ENCODE measurements at places on chromosomes 12 and 14.

DNA sequence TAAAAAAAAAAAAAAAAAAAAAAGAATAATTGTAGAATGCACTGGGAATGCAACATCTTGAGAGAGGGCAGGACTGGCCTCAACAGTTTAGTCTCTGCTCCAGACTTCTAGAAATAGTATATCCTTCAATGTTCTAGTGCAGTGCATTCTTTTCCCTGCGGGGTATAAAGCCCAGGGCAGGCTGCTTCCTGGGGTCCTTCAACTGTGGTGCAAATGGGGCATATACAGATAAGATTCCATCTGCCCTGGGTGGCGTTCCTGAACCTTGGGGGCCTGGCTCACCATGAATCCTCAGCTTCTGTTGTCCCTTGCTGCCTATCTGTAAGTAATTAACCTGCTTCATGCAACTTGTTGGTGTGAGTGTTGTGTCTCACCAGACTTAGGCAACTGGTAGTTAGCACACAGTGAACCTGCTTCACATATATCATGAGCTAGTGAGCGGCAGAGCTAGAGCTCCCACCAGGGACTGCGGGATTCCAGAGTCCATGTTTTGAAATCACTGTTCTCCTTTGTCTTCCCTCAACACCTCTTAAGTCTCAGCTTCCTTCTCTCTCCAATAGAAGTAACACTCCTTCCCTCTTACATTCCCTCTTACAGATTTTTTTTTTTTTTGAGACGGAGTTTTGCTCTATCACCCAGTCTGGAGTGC lies 177.6 kb downstream of the SUDS3 start:
- no peak for DNase-seq

DNA sequence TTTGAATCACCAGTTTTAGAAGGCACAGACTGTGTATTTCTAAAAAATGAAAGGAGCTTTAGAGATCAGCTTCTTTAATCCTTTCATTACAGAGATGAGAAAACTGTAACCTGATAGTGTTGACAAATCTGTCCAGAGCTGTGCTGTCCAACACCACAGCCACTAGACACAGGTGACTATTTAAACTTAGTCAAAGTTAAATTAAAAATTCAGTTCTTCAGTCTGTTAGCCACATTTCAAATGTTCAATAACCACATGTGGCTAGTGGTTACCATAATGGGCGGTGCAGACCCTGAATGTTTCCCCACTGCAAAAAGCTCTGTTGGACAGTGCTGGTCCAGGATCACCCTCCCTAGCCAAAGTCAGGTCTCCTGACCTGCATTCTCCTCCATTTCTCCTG lies 21.6 kb downstream of the DAD1 start:
- DNase-seq: no peak

- no peak for DNase-seq
Observed at GRCh38 chr12:91381309-91381804, 198.7 kb upstream of the DCN start.

DNA sequence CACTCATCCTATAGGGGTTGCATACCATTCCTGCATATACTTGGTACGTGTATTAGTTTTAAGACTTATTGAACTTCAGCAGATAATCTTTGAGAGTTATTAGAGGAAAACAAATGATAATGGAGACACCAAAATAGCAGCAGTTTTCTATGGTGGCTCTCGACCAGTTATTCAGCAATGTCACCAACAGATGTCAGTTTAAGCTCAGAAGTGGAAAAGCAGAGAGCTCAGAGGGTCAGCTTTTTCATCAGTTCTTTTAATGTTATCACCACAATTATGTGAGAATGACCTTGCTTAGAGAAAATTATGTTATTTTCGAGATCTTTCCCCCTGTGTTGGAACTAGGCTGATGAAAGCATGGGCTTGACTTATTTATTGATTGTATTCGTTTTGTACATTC lies 32.0 kb downstream of the PTPN11 start:
- no peak for DNase-seq

DNA sequence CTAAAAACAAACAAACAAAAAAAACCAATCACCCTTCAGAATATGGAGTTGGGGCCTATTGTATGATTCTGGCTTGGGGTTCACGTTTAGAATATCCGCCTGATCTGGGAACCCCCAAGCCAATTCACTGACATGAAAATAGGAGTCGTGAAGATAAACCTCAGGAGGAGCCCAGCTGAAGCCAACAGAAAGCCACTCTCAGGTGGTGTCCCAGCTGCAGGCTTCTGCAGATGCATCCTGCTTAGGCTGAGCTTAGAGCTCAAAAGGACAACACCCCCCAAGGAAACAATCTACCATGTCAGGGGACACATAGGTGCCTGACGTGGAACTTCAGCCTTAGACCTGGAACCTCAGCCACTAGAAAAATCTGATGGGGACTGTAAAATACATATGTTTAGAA lies 51.9 kb downstream of the SYNE3 start:
- DNase-seq: no peak

GRCh38 chr14:70809225-70810219 lies at the start of gene MAP3K9:
TSS of gene MAP3K9 (minus strand) at chr14:70809513. CDS start at chr14:70809171, 342 bp downstream.
- DNase-seq: peak; percentile 89

GRCh38 chr12:111285200-111285599 lies 83.7 kb downstream of the PHETA1 start:
- DNase-seq: no peak

- DNase-seq: no peak
Observed at GRCh38 chr12:34395056-34396005, 373.0 kb downstream of the ALG10 start.

DNA sequence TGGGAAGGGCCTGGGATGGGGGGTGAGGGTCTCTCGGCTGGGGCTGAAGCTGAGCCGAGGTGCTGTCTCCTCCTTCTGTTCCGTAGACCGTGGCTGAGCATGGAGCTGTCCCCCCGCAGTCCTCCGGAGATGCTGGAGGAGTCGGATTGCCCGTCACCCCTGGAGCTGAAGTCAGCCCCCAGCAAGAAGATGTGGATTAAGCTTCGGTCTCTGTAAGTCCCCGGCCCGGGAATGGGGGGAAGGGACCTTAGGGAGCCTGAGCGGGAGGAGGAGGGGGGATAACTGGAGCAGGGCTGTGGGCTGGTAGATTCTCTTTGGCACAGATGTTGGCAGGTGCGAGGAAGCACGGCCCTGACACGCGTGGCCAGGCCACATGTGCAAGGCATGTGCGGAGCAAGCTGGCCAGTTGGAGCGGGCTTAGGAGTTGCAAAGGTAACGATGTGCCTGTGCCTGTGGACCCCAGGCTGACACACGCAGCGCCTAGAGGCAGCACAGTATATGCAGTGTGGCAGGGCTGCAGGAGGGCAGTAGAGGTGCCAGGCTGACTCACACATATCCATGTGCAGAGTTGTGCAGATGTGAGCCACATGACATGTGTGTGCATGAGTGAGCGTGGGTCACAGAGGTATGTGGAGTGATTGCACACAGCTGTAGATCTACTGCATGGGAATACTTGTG lies 512 bp downstream of the PDE1B start:
- peak; percentile 35 for DNase-seq

- no peak for DNase-seq
Observed at GRCh38 chr12:43291516-43291915, 260.5 kb downstream of the ADAMTS20 start.

- no peak for DNase-seq
Observed at GRCh38 chr12:131385313-131386166, 325.4 kb upstream of the SFSWAP start.

- DNase-seq: no peak
Observed at GRCh38 chr12:22377731-22378496, 43.4 kb upstream of the ST8SIA1 start.

- no peak for DNase-seq
Observed at GRCh38 chr12:78746001-78746400, 118.6 kb upstream of the SYT1 start.

DNA sequence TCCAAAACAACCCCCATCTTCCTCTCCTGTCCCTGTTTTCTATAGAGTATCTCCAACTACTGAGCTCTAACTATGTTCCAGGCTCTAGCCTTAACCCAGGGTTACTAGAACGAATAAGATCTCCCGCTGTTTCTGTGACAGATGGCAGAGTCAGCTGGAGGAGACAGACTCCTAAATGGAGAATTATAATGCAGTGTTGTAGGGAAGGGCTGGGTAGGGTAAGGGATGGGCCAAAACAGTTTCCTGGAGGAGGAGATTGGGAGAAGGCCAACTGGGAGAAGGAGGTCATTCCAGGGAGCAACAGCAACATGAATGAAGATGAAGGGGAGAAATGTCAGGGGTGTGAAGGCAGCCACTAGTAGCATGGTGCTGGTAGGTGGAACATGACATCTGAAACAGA lies 73.4 kb upstream of the ANO4 start:
- DNase-seq: no peak

DNA sequence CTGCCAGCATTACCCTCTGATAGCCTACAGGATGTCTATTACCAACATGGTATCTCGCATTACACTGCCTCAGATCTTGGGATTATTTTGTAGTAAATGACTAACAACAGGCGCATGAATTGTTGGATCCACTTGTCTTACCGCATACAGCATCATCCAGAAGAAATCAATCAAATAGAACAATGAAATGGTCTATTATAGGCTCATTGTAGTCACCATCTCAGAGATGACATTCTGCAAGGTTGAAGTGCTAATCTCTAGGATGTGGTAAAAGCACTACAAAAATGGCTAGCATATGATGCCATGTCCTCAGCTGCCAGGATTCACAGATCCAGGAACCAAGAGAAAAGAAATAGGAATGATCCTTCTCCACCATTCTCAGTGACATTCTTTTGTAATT lies 52.0 kb downstream of the WASHC3 start:
- no peak for DNase-seq

DNA sequence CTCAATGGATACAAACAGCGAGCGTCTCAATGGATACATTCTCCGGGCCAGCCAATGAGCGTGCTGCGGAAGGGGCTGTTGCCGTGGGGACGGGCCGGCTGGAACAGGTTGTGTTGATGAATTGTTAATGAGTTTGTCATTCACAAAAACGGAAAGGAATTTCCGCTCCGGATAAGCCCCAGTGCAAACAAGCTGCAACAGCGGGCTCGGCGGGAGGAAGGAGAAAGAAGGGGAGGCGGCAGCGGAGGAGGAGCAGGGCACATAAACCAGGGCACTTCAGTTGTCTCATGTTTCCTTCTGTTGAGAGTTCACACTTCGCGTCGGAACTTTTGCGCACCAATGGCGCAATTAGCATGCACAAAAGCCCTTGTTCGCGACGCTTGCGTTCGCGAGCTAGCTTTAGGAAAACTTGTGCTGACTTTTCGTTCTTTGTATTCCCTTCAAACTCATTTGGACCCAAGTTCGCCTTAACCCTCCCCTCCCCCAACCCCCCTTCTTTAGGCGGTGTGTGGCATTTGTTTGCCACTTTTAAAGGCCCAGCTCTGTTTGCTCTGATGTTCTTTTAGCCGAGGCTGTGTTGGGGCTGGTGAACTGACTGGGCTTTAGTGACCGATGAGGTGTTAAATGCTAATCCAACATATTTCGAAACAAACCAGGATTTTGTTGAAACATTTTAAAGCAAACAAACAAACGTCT lies at the start of gene DUSP6:
TSS of gene DUSP6 (minus strand) at position 10 of the 696 bp plus-strand sequence. CDS start 462 bp downstream, outside the sequence.
- peak; percentile 92 for DNase-seq

- no peak for DNase-seq
Observed at GRCh38 chr14:30330445-30330844, 228.5 kb upstream of the G2E3 start.

GRCh38 chr12:104746467-104747088 lies 211.5 kb downstream of the SLC41A2 start:
- no peak for DNase-seq

DNA sequence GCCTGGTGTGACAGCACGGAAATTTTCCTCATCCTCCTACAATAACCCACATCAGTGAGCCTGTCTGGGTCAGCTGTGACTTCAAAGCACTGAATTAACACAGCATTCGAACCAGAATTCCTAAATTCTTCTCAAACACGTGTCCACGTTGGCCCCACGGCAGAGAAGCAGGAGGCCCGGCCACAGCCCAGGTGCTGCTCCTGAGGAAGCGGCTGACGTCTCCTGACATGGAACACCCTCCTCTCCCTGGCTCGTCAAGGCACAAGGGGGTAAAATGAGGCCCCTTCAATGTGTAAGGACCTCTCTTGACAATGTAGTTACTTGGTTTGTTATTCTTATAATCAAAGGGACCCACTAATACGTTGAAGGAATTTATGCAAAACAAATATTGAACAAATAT lies 156.3 kb upstream of the GSC start:
- DNase-seq: no peak

DNA sequence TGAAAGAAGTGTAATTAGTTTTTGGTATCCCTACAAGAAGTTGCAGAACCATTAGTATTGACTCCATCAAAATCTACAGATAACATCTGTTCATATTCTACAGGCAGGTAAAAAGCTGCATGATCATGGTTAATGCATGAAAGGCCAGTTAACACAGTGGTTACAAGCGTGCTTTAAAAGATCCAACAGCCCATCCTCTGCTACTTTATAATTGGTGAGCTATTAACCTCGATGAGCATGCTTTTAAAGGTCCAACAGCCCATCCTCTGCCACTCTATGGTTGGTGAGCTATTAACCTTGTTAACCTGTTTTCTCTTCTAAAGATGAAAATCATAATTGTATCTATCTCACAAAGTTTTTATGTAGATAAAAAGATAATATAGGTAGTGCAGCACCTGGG lies 289.3 kb downstream of the DUSP6 start:
- no peak for DNase-seq

- no peak for DNase-seq
Observed at GRCh38 chr14:97538749-97539410, 741.7 kb downstream of the VRK1 start.

Measured in stimulated activated CD4-positive, alpha-beta T cell treated with anti-CD3 and anti-CD28 coated beads, Interleukin-15, amount 100 ng/mL, for 48 hours (primary cell).